ENCODE measurements at places on chromosomes 6 and 20.

- peak; percentile 30 for DNase-seq
Measured at GRCh38 chr20:62879275-62880146, 17.9 kb upstream of the TCFL5 start.

DNA sequence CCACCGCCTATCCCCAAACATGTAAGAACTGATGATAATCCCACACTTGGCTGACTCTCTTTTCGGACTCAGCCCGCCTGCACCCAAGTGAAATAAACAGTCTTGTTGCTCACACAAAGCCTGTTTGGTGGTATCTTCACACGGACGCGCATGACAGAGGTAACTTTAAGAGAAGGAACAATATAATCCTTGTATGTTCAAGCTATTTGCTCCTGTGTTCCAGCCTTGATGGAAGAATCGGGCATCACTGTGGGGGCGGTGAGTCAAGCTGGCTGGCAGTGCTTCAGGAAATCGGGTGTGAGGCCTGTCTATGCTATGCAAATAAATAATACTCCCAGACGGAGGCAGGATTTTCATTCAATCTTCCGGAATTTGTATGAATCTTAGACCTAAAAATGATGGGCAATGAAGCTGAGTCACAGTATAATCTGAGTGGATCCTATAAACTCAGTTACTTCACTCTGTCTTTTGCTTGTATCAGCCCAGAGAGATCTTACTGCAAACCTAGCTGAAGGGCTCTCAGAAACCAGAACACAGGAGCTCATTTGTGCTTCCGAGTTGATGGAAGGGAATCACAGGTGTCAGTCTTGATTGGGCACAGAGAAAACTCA lies 45.2 kb upstream of the NT5E start:
- no peak for DNase-seq

GRCh38 chr6:26200918-26201721 lies 113.9 kb downstream of the HFE start:
- DNase-seq = no peak

DNA sequence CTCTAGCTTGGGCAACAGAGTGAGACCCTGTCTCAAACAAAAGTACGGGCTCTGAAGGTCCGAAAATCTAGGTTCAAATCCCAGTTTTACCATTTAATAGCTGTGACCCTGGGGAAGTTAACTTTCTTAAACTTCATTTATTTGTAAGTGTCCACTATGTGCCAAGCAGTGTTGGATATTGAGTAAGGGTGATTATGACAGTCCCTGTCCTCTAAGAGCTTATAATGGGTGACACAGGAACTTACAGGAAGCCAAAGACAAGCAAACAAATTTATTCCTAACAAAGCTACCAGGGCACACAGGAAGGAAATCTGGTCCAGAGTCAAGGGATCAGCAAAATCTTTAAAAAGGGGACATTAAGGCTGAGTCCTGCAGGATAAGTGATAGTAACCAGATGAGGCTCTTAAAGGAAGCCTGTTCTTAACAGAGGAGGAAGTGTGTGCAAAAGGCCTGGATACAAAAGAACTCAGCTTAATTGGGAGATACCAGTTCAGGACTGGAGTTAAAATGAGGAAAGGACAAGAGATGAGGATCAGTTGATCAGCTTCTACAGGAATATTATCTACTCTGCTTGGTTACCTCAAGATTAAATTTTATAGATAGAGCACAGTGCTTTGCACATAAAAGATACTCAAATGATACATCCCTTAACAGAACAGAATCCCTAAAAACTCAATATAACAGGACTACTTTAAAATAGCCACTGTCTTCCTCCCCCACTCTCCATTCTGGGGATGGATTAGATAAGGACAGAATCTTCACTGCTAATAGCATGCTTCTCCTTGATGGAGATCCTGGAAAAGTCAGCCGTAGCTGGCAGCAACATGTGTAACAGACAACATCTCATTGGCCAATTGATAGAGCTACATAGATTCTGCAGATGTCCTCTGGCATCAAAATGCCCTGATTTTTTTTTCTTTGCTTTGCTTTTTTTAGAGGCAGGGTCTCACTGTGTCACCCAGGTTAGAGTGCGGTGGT lies 6.1 kb downstream of the SNX3 start:
- no peak for DNase-seq

DNA sequence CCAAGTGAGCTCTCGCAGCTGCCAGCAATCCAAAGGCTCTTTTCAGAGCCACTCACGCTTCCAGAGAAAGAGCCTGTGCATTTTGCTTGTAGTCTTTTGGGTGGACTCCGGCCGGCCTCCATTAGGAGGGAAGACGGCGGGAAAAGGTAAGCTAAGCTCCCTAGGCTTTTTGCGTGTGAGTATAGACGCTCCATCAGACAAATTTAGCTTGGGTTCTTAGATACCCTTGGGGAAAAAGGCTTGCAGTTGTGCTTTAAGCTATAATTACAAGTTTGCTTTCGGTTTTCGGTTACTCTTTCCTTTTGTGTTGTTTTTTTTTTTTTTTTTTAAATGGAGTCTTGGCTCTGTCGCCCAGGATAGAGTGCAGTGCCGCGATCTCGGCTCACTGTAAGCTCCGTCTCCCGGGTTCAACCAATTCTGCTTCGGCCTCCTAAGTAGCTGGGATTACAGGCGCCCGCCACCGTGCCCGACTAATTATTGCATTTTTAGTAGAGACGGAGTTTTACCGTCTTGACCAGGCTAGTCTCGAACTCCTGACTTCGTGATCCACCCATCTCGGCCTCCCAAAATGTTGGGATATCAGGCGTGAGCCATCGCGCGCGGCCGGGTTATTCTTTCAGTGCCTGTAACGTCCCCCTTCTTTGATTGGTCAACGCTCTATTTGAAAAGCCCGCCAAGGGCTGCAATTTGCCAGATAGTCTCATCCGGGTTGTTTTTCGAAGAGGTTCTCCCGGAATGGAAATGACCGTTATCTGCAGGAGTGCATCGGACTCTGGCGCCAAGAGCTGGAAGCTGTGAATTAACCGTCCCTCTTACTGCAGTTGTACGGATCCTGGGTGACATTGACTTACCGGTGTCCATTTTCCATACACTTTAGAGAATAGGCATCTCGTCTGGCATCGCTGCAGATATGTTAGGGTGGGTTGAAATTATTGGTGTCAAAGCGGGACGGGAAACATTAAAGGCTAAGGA lies 18.1 kb downstream of the OR2B2 start:
- peak; percentile 70 for DNase-seq

GRCh38 chr6:44224029-44224964 lies 902 bp downstream of the SLC29A1 start:
- peak; percentile 55 for DNase-seq

DNA sequence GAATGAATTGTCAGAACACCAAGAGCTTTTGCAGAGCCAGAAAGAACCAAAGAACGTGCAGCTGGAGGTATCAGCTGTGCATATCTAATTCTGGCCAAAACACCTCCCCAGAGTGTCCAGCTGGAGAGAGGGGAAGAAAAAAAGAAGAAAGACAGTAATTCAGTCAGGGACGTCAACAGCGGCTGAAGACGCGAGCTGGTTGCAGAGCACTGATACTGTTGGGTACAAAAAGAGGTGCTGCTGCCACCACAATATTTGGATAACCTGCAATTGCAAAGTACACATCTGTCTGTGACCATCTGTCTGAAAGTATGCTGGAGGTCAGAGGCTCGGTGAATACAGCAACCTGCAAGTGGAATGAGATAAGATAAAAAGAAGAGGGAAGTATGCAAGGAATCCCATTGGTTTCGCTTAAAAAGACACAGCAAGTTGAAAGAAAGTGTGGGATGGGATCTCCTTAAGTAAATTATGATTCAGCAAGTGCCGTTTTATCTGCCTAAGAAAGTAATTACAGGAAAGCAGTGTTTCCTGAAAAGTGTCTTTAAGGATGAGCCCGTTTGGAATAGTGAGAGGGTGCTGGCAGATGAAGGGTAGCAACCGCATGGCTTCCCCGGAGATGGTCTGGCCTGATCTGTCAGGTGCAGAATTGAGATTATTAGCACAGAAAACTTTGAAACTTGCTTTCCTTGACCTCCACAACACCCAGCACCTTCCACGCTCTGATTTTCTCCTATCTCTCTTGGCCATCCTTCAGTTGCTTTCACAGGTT lies 189.9 kb upstream of the PRDM1 start:
- no peak for DNase-seq

DNA sequence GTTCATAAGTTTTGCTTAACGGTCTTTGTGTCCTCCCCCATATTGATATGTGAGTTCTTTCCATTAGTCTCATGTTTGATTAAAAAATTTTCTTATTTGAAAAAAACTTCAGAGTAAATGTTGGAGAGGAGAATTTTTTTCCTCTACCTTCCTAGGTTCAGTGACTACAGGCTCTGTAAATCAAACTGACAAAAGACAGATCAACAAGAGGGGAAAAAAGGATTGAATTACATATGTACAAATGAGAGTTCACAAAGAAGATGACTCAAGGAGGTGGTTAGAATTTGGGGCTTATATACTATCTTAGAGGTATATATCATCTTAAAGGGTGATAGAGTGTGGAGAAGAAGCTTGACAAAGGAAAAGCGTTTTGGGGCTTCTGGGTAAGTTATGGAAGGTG lies 5.6 kb downstream of the TMC2 start:
- DNase-seq = no peak

DNA sequence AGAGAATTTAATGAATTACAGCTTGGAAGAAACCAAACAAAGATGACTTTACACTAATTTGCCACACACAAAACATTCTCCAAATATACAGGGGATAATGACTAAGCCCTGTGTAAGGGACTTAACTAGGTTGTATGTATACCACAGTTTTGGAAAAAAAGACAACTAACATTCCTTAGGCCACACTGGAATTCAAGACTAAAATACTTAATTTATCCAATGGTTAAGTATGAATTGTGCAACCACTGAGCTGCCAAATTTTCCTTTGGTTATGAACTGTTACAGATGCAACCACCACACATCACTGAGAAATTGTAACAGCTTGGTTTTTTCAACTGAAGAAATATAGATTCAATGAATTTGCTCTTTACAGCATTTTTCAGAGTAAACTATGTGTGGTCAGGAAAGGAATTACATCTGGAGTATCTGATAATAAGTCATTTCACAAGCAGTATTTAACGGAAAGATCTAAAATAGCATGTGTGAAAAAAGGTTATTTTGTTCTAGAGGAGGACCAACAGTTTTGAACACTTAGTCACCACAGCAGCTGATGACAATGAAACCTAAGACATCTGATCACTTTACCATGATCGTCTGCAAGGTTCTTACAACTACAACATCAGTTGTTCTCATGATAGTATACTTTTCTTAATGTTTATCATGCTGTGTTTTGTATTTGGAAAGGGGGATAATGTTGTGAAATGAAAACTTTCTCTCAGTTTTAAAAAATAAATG lies 318.8 kb downstream of the BCKDHB start:
- DNase-seq = no peak

DNA sequence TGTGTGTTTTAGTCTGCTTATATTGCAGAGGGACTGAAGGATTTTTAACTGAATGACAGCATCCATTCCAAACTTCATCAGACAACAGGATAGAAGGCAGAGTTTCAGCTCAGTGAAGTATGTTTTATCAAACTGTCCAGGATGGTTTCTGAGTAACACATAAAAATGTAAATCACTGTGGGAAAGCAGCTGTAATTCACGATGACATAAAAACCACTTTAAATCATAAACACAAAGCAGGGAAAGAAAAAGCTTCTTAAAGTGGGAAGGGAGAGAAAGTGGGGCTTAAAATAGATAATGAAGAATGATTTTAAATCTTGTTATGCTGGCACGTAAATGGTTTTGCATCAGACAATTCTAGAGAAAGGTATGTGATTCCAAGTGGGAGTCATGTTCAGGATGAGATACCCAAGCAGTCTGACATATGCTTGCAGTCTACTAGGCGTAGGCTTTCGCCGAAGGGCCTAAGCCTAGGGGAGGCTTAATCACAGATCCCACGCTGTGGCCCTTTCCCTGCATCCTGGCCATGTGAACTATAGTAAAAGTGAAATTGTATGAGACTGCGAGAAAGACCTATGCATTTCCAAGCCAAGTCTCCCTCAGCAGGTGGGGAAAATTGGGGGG lies 610.6 kb downstream of the PRKN start:
- no peak for DNase-seq

GRCh38 chr20:40967700-40968099 lies 60.9 kb upstream of the TOP1 start:
- no peak for DNase-seq

DNA sequence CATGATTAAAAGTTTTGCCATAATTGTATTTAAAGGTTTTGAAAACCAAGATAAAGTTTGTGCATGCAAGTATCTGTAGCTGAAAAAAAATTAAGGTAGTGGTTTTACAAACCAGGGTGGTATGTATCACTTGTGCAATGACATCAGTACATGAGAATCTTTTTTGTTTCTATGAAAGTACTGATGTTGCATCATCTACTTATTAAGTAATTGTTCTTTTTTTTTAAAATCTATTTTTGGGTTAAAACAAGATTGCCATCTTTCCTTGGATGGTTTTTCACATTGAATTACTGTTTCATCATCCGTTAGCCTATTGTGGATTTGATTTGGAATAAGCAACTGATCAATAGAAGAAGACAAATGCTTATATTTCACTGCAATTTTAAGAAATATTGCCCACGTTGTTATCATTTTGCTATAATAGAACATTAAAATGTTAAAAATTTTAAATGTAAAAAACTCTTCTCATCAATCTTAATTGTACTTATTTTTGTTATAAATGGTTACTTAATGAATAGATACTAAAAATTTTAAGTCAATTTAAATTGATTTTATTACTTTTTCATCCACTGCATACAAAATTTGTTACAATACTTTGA lies 39.8 kb upstream of the TAGAP start:
- DNase-seq = no peak

- DNase-seq = no peak
Measured at GRCh38 chr6:68732423-68732822, 97.3 kb downstream of the ADGRB3 start.

DNA sequence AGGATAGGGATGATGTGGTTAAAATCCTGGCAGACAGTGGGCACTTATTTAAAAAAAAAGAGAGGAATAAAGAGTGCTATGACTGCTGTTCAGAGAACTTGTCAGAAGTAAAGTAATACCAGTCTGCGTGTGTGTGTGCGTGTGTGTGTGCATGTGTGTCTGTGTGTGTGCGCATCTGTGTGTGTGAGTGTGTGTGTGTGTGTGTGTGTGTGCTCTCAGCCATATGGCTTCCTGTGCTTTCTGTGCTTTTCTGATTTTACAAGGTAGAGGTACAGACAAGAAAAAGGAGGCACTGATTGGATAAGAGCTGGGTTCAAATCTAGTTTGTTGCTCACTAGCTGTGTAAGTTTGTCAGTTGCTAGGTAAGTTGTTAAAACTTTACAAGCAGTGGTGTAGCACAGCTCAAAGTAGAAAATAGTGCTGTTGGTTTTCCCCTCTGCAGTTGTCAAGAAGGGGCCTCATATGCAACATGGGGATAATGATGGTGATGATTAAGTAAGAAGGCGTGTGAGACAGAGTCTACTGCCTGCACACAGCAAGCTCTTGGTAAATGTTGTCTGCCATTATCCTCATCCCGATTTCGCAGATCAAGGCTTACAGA lies 155.3 kb upstream of the ZNF217 start:
- no peak for DNase-seq

- DNase-seq = no peak
Measured at GRCh38 chr20:2289475-2289874, 6.3 kb upstream of the TGM3 start.

- DNase-seq = no peak
Measured at GRCh38 chr20:4069751-4070150, 54.4 kb upstream of the RNF24 start.

- DNase-seq = no peak
Measured at GRCh38 chr20:22180244-22180643, 404.1 kb downstream of the FOXA2 start.
